ENCODE measurements at places on chromosomes 11 and 22.

GRCh38 chr11:58503361-58503856, 4.5 kb downstream of the OR5B21 start:
- no peak for DNase-seq

GRCh38 chr22:45805413-45805812, 133.8 kb downstream of the ATXN10 start:
- DNase-seq, result no peak

DNA sequence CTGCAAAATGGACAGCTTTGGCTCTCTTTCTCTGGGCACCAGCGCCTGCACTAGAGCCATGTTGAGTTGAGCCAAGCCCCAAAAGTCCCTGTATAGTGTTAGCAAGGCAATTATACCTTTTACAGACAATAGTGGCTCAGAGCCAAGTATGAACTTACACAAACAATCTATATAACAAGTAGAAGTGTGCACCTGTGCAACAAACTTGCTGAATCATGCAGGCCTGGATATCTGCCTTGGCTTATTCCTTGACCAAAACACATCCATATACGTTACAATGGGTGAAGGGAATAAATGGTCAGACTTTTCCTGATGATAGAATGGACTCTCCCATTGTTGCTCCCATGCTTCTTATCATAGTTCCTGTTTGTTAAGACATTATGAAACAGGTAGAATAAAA, 3.8 kb upstream of the OR52I2 start:
- peak; percentile 16 for DNase-seq

DNA sequence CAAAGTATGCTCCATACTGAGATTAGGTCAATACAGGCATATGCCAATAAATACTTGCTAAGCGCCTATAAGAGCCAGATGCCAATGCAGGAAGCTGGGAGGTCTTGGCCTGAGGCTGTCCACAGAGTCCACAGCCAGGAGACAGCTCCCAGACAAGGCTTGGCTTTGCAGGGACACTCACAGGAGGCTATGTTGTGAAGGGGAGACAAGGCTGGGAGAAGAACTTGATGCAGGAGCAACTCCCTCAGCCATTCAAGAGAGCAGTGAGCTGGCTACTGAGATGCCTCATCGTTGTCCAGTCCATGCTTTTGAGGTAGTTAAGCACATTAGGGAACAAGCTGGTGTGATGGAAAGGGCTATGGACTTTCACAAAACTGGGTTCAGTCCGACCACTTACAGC, 891.5 kb downstream of the TBC1D22A start:
- DNase-seq, result no peak

DNA sequence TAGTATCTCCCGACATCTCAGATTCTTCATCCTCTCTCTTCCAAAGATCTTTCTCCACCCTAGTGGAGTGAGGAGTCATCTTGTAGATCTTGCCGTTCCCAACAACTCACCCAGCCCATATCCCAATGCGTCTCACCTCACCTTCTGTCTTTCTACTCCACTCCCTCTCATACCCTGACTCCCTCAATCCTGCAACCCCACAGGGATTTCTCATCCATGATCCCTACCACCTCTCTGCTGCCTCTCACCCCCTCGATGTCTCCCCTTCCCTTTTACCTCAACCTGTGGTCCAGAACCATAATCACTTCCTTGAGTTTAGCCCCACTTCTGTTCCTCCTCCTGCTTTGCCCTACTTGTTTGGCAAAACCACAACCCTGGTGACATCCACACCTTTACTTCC, 41.7 kb downstream of the OTOG start:
- no peak for DNase-seq

DNA sequence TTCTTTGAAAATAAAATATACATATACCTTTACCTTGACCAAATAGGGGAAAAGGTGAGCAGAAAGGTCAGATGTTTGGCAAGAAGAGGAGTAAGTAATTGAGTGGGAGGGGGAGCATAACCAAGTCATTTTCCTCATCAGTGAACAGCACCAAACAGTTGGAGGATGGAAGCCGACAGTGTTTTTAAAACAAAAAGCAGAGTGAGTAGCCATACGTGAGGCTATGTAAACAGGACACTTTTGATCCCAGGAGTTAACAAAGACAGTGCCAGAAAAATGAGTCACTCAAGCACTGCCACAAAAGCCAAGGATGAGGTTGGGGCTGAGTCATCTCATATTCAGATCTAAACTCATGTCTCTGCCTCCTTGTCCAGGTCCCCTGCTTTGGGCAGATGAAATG, 734.7 kb downstream of the KCNA4 start:
- peak; percentile 48 for DNase-seq

GRCh38 chr11:110086892-110087309, 6.3 kb upstream of the ZC3H12C start:
- no peak for DNase-seq

DNA sequence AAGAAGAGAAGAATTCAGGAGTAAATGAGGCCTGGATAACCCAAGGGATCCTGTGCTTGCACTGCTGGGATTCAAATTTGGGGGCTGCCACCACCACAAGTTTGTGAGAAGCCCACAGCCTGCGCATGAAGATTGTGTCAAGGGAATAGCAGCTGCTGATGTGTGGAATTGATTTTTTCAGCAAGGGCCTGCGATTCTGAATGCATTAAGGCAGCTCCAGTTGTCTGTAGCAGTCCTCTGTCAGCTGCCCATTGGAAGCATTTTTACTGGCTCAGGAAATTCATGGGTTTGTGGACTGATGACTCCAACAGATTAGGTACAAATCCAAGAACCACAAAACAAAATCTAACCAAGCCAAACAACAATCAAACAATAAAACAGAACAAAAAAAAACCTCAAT, 14.0 kb downstream of the ARVCF start:
- DNase-seq, result no peak

- DNase-seq, result no peak
Measured at GRCh38 chr11:85705800-85706199, 19.8 kb upstream of the CCDC89 start.

DNA sequence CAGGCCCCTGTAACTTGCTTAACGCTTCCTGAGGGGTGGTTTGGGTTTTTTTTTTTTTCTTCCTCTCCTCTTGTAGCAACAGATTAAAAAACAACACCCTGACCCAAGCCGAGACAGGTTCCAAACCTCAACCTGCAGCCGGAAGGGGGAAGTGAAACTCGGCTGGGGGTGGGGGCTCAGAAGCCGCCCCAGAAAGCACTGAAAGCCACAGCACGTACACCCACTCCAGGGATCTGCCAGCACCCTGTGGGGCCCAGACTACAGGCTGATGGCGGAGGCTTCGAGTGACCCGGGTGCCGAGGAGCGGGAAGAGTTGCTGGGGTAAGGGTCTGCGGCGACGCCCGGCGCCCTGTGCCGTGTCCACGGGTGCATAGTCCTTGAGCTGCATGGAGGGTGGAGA, at the start of gene LSP1:
TSS of gene LSP1 (plus strand) at position 208 of the 400 bp plus-strand sequence. CDS start at position 269, 61 bp downstream.
- no peak for DNase-seq

GRCh38 chr22:38110863-38111852, 674 bp upstream of the BAIAP2L2 start:
- peak; percentile 64 for DNase-seq

- DNase-seq, result no peak
Measured at GRCh38 chr22:23079814-23080521, 9.6 kb downstream of the GNAZ start.

GRCh38 chr11:57867966-57868365, 106.4 kb downstream of the CTNND1 start:
- no peak for DNase-seq

GRCh38 chr11:133516845-133517244, 15.5 kb downstream of the OPCML start:
- no peak for DNase-seq

DNA sequence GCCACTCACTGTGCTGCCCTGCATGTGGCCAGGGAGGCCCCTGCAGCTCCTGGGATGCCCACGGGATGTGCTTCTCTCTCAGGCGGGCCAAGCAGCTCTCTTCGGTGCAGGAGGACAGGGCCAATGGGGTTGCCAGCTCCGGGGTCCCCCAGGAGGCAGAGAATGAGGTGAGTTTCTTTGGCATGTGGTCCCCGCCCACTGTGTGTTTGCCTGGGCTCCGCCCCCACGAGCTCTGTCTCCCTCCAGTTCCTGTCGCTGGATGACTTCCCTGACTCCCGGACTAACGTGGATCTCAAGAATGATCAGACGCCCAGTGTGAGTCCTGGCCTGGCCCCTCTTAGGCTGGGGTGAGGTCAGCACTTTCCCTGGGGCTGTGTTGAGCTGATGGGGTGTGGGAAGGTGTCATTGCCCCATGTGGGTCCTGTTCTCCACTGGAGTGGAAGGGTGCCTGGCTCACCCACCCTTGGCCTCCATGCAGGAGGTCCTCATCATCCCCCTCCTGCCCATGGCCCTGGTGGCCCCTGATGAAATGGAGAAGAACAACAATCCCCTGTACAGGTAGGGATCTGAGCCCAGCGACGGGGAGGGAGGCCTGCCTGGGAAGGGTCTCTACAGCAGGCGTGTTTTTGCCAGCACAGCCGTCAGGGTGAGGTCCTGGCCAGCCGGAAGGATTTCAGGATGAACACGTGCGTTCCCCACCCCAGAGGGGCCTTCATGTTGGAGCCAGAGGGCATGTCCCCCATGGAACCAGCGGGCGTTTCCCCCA, 7.7 kb downstream of the SCO2 start:
- DNase-seq, result no peak

DNA sequence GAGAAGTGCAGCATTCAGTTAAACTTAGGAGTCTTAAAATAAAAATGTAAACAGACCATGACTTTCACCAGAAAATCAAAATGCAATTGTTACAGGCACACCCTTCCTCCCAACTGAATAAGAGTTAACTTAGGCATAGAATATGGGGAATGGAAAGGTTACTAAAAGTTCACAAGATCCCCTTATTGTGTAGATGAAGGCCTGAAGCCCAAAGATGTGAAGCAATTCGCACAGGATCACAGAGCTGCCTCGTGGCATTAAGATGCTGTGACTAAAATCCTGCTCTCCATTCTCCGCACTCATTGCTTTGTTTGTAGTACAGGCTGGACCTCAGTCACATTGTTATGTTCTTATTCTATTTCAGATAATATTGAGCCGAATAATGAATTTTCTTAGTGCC, 4.0 kb downstream of the MS4A5 start:
- no peak for DNase-seq

DNA sequence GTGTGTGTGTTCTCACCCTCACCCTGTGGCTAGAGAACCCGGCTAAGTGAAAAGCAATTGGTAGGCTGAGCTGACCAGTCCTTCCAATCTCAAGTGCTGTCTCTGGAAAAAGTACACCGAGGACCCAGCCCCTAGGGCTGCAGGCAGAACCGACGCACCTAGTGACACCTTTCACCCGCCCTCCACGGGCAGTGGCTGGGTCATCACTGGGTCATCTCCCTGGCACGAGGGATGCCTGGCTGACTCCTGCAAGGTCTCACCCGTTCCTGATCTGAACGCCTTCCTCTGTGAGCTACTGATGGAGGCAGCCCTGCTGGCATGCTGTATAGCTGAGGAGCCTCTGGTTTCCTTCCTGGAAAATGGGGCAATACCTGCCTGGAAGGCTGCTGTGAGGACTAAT, 311.5 kb downstream of the NTM start:
- no peak for DNase-seq

- peak; percentile 69 for DNase-seq
Measured at GRCh38 chr11:130979386-130979972, 63.2 kb upstream of the SNX19 start.

DNA sequence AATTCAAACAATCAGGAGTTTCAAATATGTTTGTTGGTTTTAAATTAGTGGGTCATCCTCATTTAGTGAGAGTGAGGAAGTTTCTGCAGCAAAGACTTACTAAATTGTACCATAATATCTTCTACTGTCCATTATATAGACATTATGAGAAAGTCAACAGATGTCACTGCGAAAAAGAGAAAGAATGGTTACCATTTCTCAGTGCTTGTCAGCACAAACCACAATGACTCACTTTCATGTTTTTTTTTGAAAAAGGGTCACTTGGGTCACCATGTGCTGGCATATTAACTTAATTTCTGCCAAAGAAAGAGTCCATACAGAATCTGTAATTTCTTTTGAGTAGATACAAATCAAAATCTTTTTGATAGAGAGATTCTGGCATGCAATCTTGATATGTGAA, 924.6 kb upstream of the FAT3 start:
- no peak for DNase-seq

GRCh38 chr11:121650351-121651256, 197.8 kb upstream of the SORL1-AS1 start:
- no peak for DNase-seq

Measured in HT-29 (cell line).